Effector memory CD4-positive, alpha-beta T cell (primary cell): ENCODE measurements at places on chromosomes 3 and 15.

- no peak for DNase-seq
Observed at GRCh38 chr3:21170964-21171363, 580.0 kb downstream of the ZNF385D start.

DNA sequence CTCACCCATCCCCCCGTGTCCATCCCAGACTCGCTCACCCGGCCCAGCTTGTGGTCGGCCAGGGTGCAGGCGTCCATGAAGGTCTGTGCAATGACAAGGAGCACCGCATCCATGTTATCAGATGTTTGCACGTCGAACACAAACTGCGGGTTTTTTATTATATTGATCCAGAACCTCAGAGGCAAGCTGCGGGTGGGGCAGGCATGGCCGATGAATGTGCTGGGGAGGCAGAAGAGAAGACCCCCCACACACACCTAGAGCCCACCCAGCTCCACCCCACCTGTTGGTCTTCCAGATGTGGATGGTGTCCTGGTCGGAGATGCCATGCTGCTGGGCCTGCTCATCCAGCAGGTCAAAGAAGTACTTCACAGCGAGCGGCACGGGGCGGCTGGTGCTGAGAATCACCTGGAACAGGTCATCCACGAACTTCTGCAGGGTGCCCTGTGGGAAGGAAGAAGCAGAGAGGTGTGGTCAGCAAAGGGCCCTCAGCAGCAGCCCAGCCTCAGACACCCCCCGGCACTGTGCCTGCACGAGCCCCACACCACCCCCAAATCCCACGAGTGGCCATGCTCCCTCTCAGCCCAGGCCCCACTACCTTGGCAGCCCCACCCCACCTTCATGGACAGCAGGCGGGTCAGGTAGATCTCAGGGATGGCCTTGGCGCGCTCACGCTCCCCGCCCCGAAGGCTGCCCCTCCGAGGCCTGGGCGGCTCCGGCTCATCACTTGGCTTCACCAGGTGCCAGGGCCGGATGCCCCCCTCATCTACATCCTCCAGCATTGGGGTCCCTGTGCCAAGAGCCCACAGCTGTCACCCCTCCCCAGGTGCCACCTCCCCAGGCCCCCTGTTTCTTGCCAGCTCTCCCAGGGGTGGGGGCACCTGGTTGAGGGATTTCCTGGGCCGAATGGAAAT is 20.3 kb downstream of the PLXNB1 start:
- DNase-seq: no peak

DNA sequence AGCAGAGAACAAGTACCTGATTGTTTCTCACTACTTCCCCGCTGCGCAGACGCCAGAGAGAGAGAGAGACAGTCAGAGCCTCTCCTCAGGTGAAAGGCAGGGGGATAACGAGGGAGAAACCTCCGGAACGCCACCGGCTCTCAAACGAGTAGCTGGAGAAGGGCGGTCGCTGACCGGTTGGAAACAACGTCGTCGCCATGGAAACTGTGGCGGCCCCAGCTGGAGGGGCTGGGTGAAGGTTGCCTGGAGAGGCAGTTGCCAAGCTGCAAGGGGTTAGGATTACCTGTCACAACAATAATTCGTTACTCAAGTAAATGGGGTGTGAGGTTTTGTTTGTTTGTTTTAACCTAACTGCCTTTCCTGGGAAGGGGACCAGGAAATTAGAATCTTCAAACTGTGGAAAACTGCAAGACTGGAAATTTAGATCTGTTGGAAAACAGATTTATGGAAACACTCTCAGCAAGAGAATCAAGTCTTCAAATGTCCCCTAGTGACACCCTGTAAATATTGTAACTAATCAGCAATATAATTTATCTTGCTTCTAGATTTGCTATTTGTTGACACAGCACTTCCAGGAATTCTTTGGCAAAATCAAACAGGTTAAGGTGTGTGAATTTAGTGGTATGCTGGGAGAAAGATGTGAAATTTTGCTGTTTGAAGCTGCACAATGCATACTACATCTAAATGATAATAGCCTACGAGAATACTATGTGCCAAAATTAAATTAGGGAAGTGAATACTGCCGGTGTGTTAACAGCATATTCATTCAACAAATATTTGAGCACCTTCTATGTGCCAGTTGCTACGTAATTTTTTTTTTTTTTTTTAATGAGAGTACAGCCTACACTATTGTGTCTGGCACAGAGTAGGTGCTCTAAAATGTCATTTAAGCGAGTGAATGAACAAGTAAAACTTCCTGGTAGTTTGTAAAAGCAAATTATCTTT is at the start of gene DNAH12:
DNAH12 (minus strand) TSS at position 164 of the 945 bp plus-strand sequence. CDS start 1,474 bp downstream, outside the sequence.
- DNase-seq: no peak

DNA sequence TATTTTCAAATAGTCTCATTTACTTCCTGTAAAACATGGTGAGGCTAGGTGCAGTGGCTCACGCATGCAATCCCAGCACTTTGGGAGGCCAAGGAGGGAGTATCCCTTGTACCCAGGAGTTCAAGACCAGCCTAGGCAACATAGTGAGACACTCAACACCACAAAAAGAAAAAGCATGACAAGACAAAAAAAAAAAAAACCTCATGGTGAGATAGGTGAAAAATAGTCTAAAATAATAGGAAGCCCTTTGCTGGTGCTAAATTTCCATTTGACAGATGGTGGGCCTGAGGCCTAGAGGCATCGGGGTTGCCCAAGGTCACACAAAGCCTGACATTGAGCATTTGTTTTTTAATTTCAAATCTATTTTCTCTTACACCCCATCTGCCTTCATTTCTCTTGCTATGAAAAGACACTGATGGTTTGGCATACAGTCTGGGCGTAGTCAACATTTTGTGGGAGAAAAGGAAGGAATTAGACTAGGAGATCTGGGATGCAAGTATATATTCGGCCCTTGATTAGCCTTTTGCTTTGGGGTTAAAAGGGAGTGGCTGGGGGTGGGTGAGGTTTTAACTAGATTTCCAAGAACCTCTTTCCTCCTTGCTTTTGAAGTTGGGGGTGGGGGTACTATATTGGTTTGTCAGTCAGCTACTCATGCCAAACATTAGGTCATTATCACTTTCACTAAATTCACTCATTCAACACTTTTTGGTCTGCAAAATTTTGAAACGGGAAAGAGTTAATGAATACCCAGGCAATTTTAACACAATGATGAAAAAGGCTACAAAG is 11.3 kb downstream of the RAB8B start:
- no peak for DNase-seq

DNA sequence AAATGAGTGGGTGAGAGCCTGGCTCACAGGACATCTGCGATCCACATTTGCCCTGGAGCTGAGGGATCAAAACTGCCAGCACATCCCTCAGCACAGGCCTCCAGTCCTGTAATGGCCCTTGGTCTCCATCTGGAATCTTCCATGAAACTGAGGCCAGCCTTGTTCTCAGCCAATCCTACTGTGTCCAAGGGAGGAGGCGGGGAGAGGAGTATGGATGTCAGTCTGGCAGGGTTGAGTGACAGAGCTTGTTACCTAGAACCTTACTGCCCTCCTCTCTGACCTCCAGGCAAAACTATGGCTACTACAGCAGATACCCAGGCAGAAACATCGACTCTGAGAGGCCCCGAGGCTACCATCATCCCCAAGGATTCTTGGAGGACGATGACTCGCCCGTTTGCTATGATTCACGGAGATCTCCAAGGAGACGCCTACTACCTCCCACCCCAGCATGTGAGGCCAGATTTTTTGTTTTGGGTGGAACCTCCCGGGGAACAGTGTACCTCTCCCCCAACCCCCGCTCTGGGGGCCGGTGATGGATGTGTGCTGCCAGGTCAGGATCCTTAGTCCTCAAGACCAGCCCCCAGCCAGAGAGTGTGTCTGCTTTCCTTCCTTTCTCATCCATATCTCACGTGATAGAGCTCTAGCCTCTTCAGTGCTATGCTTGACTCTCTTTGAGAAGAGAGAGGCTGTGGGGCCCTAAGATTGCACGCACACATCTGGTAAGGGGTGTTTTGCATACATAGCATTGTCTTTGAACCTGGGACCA is 41.3 kb downstream of the CHDH start:
- no peak for DNase-seq

DNA sequence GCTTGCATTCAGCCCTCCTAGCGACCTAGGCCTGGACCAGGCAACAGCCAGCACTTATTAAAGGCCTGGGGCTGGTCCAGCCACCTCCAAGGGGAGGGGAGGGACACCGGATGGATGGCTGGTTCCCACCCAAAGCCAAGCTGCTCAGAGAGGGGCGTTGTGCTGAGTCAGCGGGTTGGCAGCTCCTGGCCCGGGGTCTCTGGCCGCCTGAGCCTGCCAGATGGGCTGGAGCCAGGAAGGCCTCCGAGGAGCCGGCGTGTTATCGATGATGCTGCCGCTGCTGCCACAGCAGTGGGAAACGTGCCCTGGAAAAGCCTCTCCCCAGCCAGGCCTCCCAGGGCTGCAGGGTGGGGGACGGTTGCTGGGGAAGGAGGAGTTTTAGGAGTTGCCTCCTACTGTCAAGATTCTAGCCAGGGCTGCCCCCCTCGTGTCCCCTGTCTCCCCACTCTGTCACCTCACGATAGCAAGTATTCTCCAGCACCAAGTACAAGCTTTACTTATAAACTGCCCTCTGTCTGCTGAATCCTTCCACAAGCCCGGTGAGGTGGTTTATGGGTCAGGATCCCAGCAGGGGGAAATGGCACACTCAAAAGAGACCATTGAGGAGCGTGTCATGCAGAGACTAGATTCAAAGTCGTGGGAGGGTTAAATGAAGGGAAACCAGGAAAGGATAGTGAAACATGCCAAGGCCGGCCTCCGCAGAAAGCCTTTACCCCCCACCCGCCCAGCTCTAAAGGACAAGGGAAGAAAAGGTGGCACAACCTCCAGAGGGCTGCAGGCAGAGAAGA is 43.2 kb upstream of the TSEN2 start:
- no peak for DNase-seq
